ENCODE measurements at places on chromosomes 3 and 15. TPM values are rescaled to one million over a fixed set of nuclear protein-coding genes. Genes with fewer than 3 reads are reported as not detected.

The BCL2A1 gene
- 12.9 TPM for total RNA-seq

The EFCC1 gene
- 0.15 TPM for total RNA-seq

The SERINC4 gene
- total RNA-seq, result not detected

- no peak overlapping the region for H3K27ac ChIP-seq
- no peak overlapping the region for H3K4me3 ChIP-seq
- no peak for DNase-seq
Measured at GRCh38 chr3:138861798-138862197, 27.1 kb upstream of the PIK3CB start.

GRCh38 chr3:170814822-170815221 is 55.2 kb downstream of the RPL22L1 start:
- no peak overlapping the region for H3K27ac ChIP-seq
- H3K4me1 ChIP-seq, result no peaks in the 10 kb centered on the region
- DNase-seq, result no peak
- no peak overlapping the region for H3K4me3 ChIP-seq
- no peaks in the 10 kb centered on the region for H3K36me3 ChIP-seq
- H3K27me3 ChIP-seq, result no peaks in the 10 kb centered on the region

GRCh38 chr15:73985101-73985873 is 6.8 kb downstream of the STOML1 start:
- H3K27me3 ChIP-seq, result no peaks in the 10 kb centered on the region
- no peak overlapping the region for H3K4me3 ChIP-seq
- peaks cover 6% of the 10 kb centered on the region for H3K36me3 ChIP-seq
- H3K27ac ChIP-seq, result no peak overlapping the region
- H3K4me1 ChIP-seq, result no peaks in the 10 kb centered on the region
- DNase-seq, result no peak

DNA sequence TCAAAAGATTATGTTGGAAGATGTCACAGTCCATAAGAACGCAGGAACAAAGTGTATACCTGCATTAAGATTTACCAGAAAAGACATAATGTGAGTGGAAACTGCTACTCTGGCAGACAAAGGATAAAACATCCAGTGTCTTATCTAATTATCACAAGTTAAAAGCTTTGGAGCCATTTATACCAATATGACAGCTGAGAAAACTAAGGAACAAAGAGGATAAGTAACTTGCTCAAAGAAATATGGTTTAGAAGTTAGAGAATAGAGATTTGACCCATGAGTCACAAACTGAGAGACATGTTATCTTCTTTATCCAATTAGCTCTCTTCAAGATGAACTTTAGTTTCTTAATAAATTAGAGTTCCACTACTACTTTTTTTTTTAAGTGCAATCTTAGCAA is 1473.7 kb downstream of the OTOL1 start:
- H3K4me3 ChIP-seq, result no peak overlapping the region
- DNase-seq, result no peak
- H3K36me3 ChIP-seq, result no peaks in the 10 kb centered on the region
- no peaks in the 10 kb centered on the region for H3K27me3 ChIP-seq

The SNTN gene
- total RNA-seq, result not detected

The CYP11A1 gene
- total RNA-seq, result not detected

- no peaks in the 10 kb centered on the region for H3K36me3 ChIP-seq
- H3K27ac ChIP-seq, result no peak overlapping the region
- DNase-seq, result no peak
- H3K27me3 ChIP-seq, result peaks cover 6% of the 10 kb centered on the region
Measured at GRCh38 chr15:69338535-69339213, 40.0 kb downstream of the PAQR5 start.

GRCh38 chr3:188178293-188178936 is 24.5 kb downstream of the LPP start:
- no peak for DNase-seq
- peak overlapping the region; percentile 2 for H3K4me3 ChIP-seq
- peaks cover 7% of the 10 kb centered on the region for H3K4me1 ChIP-seq
- H3K27ac ChIP-seq, result no peak overlapping the region
- H3K36me3 ChIP-seq, result peaks cover 6% of the 10 kb centered on the region
- no peaks in the 10 kb centered on the region for H3K27me3 ChIP-seq

GRCh38 chr3:165874663-165875489 is 37.7 kb upstream of the BCHE start:
- no peaks in the 10 kb centered on the region for H3K4me1 ChIP-seq
- H3K4me3 ChIP-seq, result no peak overlapping the region
- H3K27ac ChIP-seq, result no peak overlapping the region
- no peaks in the 10 kb centered on the region for H3K36me3 ChIP-seq
- no peak for DNase-seq
- no peaks in the 10 kb centered on the region for H3K27me3 ChIP-seq

GRCh38 chr3:61358364-61358763 is 107.1 kb upstream of the FHIT start:
- H3K4me1 ChIP-seq, result no peaks in the 10 kb centered on the region
- DNase-seq, result no peak

DNA sequence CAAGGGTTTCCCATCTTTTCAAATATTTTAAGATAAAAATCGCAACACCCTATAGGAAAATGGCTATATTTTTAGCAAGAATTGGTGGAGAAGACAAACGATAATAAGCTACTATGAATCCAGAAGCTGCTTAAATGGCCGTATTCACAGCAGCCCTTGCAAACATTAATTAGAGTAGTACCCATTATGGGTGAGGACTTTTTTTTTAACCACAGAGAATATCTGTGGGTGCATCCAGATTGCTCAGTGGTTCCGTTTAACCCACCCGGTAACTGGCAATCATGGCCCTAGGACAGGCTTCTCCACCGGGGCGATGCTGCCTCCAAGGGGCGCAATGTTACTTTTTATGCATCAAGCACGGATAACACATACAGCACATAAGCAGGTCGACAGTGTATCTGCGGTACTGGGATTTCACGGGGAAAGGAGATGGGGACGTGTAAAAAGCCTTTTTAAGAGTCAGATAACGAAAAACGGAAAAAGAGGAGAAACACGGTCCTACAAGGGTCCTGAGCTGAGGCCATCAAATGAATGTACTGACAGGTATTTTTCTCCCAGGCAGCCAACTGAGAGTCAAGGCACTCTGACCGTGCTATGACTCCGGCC is 968 bp upstream of the TMEM266 start:
- peak overlapping the region; percentile 32 for H3K4me3 ChIP-seq
- peaks cover 12% of the 10 kb centered on the region for H3K4me1 ChIP-seq
- DNase-seq, result no peak
- H3K36me3 ChIP-seq, result no peaks in the 10 kb centered on the region
- peaks cover 57% of the 10 kb centered on the region for H3K27me3 ChIP-seq

DNA sequence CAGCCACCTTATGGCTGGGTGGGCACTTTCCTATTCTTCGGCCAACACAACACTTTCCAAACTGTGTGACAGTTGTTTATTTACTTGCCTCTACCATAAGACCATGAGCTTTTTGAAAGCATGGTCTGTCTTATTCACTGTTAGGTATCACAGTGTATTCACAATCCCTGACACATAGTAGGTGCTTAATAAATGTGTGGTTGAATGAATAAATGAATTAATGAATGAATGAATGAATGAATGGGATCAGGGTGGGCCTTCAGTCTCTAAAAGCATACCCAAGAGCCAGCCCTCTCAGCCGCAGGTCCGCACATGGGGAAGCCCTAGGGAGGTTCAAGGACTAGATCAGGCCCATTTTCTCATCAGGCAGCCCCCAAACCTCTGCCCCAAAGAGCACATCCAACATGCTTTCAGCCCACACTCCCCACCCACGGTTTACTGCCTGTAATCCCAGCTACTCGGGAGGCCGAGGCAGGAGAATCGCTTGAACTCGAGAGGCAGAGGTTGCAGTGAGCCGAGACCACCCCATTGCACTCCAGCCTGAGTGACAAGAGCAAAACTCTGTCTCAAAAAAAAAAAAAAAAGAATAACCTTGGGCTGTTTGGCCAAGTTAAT is 95.9 kb downstream of the LIPC start:
- H3K4me3 ChIP-seq, result no peak overlapping the region
- DNase-seq, result no peak
- no peaks in the 10 kb centered on the region for H3K4me1 ChIP-seq
- no peaks in the 10 kb centered on the region for H3K27me3 ChIP-seq
- no peaks in the 10 kb centered on the region for H3K36me3 ChIP-seq

DNA sequence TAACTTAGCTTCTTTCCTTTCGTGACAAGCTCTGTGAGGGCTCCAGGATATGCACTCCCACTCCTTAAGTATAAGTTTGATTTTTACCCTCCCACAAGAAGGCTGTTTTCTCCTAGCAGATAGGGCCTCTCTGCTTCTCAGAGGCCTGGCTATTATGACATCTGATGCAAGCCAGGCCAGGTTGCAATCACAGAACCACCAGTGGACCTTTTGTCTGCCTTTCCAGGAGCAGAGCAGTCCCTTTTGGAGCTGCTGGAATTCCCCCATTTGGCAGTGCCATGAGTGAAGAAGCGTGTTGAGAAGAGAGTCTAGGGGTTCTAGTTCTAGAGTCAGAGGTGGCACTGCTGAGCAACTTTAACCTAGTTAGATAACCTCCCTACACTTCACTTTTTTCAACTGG is 1004.3 kb upstream of the SEMA6D start:
- no peak for DNase-seq
- no peaks in the 10 kb centered on the region for H3K27me3 ChIP-seq
- H3K4me3 ChIP-seq, result no peak overlapping the region
- H3K4me1 ChIP-seq, result no peaks in the 10 kb centered on the region
- no peaks in the 10 kb centered on the region for H3K36me3 ChIP-seq

The ZMYND10 gene
- total RNA-seq, result 1.6 TPM

- no peaks in the 10 kb centered on the region for H3K36me3 ChIP-seq
- H3K27me3 ChIP-seq, result peaks cover 8% of the 10 kb centered on the region
Measured at GRCh38 chr15:66706225-66706732, 4.2 kb downstream of the SMAD6 start.

- no peak for DNase-seq
- peaks cover 17% of the 10 kb centered on the region for H3K36me3 ChIP-seq
- H3K27me3 ChIP-seq, result no peaks in the 10 kb centered on the region
- peaks cover 8% of the 10 kb centered on the region for H3K4me1 ChIP-seq
Measured at GRCh38 chr3:124636863-124637296, 93.4 kb upstream of the UMPS start.

GRCh38 chr3:29465836-29466235 is 185.0 kb downstream of the RBMS3 start:
- no peak for DNase-seq

DNA sequence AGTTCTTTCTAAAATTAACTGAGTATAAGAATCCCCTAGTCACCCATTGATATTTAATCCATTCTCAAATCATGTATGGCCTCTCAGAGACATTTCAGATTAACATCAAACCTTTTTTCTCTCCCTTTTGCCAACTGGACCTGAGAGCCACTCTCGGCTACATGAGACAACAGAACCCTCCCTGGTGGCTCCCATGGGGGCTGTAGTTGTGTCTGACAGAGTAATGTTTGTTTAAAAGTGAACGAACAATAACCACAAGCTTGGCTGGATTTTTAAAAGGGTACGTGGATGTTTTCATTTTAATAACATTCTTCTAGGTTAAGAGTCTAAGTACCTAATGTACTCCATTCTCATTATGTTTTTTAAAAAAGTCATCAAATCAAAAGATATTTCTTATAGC is 37.1 kb downstream of the P3H2 start:
- H3K27ac ChIP-seq, result no peak overlapping the region
- no peak for DNase-seq
- no peaks in the 10 kb centered on the region for H3K4me1 ChIP-seq

DNA sequence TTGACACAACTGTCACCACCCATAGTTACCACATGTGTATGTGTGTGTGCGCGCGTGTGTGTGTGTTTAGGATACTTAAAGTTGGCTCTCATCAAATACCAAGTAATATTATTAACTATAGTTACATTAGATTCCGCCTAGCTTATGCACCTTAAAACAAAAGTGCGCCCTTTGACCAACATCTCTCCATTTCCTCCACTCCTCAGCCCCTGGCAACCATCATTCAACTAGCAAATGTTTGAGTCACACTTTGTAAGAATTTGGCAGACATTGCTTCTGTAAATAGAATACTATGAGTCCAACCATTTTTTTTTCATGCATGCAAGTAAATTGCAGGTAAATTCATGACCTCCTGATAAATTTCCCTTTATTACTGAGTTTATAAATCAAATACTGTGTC is 169.3 kb downstream of the GBE1 start:
- no peaks in the 10 kb centered on the region for H3K36me3 ChIP-seq
- H3K27me3 ChIP-seq, result no peaks in the 10 kb centered on the region
- H3K4me3 ChIP-seq, result no peak overlapping the region
- H3K27ac ChIP-seq, result no peak overlapping the region
- DNase-seq, result no peak

GRCh38 chr3:31622636-31623288 is 90.0 kb downstream of the STT3B start:
- no peak overlapping the region for H3K27ac ChIP-seq
- H3K4me1 ChIP-seq, result no peaks in the 10 kb centered on the region
- H3K4me3 ChIP-seq, result no peak overlapping the region
- no peaks in the 10 kb centered on the region for H3K27me3 ChIP-seq
- DNase-seq, result no peak

The RYR3 gene
- 0.05 TPM for total RNA-seq

GRCh38 chr15:26242565-26243071 is 379.5 kb upstream of the ATP10A start:
- H3K27me3 ChIP-seq, result no peaks in the 10 kb centered on the region
- no peak overlapping the region for H3K4me3 ChIP-seq
- no peaks in the 10 kb centered on the region for H3K4me1 ChIP-seq
- H3K27ac ChIP-seq, result no peak overlapping the region

The SLC41A3 gene
- 40.3 TPM for total RNA-seq

DNA sequence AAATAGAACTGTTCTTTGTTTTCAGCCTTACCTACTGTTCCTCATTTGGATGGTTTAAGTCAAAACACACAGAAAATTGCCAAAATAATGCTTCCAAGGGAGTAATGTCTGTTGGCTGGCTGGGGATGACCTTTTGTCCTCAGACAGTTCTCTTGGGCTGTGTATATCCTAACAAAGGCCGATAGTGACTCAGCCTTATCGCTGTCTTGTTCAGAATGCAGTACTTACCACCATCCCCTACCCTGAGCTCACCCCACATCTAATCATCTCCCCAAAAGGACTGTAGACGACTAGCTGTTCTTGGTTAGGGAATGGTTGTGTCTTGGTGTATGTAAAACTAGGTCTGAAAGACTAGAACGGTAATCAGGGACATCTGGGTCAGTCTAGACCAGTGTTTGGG is 35.0 kb downstream of the RAB11A start:
- no peaks in the 10 kb centered on the region for H3K27me3 ChIP-seq
- H3K36me3 ChIP-seq, result peaks cover 36% of the 10 kb centered on the region
- no peak overlapping the region for H3K27ac ChIP-seq
- H3K4me3 ChIP-seq, result no peak overlapping the region

DNA sequence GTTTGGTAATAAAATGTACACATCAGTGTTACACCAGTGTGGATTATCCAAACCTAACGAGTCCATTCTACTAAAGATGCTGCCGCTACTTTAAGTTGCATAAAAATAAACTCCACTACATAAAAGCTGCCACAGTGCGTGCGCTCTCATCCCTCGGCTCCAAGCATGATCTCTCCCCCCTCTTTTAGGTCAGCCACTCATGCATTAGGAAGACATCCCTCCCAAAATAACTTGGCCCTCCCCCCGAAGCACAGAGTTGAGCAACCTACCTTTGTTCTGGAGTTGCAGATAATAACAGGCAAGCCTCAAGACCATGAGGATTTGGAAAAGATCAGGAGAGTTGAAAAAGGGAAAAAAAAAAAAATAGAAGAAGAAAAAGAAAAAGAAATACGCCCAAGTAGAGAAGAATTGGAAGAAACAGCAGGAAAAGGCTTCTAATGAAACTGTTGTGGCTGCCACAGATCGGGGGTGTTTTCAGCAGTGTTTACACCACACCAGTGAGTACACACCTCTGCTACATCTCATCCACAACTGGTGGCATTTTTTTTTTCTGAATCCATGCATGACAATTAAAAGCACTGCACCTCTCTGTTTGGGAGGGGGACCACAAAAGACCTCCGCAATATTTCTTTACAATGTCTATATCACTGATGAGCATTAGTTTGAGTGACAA is 339.2 kb downstream of the FOXP1 start:
- H3K36me3 ChIP-seq, result peaks cover 18% of the 10 kb centered on the region
- H3K27me3 ChIP-seq, result no peaks in the 10 kb centered on the region
- no peak overlapping the region for H3K4me3 ChIP-seq
- H3K4me1 ChIP-seq, result peaks cover 10% of the 10 kb centered on the region

Measured in CD4-positive, CD25-positive, alpha-beta regulatory T cell (primary cell).